ENCODE measurements at places on chromosomes 5 and 9.

GRCh38 chr5:57710126-57710525 lies 227.5 kb upstream of the ACTBL2 start:
- DNase-seq, result no peak

DNA sequence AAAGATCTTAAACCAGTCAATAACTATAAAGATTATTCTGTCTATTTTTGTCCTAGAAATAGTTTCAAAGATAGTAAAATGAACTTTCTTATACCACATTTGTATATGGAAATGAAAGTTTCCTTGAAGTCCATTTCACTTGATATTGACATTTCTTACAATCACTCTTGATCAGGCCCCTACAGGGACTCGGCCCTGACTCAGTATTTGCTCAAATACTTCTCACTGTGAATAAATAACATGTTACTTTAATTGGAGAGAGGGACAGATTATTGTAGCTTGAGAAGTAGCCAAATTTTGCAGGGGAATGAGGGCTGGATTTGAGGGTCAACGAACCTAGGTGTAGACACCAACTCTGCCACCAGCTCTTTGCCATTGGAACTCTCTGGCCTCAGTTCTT lies 25.6 kb upstream of the SMARCA2 start:
- DNase-seq, result no peak

- no peak for DNase-seq
Observed at GRCh38 chr5:144315994-144316634, 145.4 kb downstream of the KCTD16 start.

DNA sequence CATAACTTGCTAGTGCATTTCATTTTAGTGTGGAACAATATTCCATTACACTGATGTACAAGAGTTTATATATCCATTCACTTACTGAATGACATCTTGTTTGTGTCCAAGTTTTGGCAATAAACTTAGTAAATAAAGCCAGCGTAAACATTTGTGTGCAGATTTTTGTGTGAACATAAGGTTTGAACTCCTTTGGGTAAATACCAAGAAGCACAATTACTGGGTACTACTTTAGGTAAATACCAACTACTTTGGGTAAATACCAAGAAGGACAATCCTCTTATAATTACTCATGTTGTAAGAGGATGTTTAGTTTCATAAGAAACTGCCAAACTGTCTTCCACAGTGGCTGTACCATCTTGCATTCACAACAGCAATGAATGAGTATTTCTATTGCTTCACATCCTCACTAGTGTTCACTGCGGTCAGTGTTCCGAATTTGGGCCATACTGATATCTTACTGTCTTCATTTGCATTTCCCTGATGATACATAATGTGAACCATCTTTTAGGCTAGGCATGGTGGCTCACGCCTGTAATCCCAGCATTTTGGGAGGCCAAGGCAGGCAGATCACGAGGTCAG lies 2.3 kb upstream of the SYK start:
- no peak for DNase-seq

GRCh38 chr9:95724253-95724991 lies 151.1 kb upstream of the ERCC6L2 start:
- peak; percentile 87 for DNase-seq

DNA sequence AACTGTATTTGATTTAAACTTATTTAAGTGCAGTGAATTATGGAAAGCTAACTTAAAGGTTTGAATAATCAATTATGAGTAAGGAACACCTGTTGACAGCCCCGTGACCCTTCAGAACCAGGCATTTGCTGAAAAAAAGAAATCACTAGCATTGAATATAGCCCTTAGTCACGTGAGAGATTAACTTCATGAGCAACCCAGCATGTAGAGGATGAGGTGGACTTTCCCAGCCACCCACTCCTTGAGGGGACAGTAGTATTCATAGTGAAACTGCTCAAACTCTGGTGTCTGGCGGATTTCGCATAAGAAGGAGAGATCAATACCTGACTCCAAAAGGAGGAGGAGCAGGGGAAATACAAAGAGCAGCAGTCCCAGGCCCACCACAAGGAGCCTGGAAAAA lies 184.8 kb upstream of the RASEF start:
- no peak for DNase-seq

GRCh38 chr5:42235241-42235640 lies 188.0 kb upstream of the GHR start:
- no peak for DNase-seq

- no peak for DNase-seq
Observed at GRCh38 chr9:134063088-134063570, 4.7 kb downstream of the BRD3 start.

GRCh38 chr9:4131946-4132345 lies 167.9 kb downstream of the GLIS3 start:
- no peak for DNase-seq

DNA sequence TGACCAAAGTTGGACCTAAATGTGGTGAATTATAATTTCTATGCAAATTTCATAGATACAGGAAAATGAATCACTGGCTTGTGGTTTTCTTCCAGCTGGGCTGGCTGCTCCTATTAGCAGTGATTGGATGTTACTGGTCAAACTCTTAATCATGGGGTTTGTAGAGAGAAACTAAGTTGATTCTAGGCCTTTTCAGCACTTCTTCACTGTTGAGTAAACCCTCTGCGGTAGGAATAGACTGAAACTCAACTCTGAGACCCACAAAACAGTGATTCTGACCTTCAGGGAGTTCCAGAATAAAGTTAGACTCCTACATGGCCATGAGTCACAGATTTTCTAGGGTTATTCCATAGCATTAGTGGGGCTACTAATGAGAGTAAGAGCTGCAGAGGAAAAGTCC lies 47.9 kb upstream of the FKTN start:
- DNase-seq, result no peak

GRCh38 chr5:157744051-157745011 lies 819 bp downstream of the LSM11 start:
- DNase-seq, result peak; percentile 44

GRCh38 chr9:89462817-89463683 lies 34.9 kb downstream of the SEMA4D start:
- no peak for DNase-seq

GRCh38 chr5:160629003-160629402 lies 207.3 kb downstream of the PTTG1 start:
- DNase-seq, result no peak

GRCh38 chr5:22643356-22643755 lies 209.8 kb downstream of the CDH12 start:
- DNase-seq, result no peak

- no peak for DNase-seq
Observed at GRCh38 chr5:40660751-40661150, 19.0 kb upstream of the PTGER4 start.

DNA sequence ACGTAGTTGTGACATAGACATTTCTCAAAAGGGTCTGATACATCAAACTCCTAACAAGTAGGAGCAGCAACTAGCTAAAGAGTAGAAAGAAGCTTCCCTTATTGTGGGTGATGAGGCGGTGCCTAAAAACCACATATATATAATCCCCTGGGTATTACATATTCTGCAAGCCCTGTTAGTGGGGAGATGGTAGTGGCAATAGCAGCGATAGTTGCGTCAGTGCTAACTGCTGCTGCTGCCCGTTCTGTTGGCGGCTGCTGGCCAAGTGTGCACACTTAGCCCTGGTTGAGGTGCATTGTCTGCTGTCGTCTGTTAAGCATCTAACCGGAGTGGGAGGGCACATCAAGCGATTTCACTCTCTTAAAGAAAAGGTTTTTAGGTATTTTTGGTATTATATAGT lies 35.8 kb downstream of the VLDLR start:
- DNase-seq, result no peak

DNA sequence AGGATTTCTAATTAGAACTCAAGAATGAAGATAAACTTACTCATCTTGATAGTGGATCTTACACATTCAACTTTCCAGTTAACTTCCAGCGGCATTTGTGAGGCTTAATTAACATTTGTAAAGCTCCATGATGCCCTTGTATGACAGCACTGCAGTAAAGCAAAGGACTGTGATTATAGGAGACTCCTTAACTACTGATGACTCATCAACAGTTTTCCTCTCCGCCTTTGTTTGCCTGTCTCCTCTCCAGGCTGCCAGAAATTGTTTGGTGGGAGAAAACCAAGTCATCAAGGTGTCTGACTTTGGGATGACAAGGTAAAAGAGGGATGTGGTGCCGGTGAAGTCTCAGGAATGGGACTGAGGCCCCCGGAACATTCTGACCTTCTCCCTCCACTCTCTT lies 20.4 kb upstream of the CYFIP2 start:
- DNase-seq, result no peak

- DNase-seq, result peak; percentile 94
Observed at GRCh38 chr9:137459152-137459600, at the start of gene NSMF. Gene NSMF, minus strand, starts transcription at chr9:137459334. Its CDS starts 232 bp downstream, at chr9:137459102.
